Stimulated activated CD4-positive, alpha-beta T cell treated with anti-CD3 and anti-CD28 coated beads, Interleukin-1b, Interleukin-23, amount 100 ng/mL, for 24 hours (primary cell): ENCODE measurements at places on chromosomes 5 and 9.

DNA sequence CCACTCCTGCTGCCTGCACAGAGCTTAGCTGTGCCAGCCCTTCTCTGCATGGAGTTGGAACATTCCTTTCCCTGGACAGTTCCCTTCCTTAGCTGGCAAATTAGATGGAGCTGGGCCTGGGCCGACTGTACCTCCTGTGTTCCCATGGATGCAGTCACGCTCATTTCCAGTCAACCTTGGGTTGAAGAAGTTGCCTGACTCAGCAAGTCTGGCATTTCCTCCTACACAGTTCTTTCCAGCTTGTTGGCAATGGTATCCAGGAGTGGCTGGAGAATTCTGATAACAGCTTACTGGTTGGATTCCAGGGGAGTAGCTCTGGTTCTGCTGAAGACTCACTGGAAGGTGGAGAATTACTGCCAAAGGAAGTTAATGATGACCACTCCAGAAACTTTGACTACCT lies 9.2 kb upstream of the TAF1L start:
- DNase-seq = no peak

DNA sequence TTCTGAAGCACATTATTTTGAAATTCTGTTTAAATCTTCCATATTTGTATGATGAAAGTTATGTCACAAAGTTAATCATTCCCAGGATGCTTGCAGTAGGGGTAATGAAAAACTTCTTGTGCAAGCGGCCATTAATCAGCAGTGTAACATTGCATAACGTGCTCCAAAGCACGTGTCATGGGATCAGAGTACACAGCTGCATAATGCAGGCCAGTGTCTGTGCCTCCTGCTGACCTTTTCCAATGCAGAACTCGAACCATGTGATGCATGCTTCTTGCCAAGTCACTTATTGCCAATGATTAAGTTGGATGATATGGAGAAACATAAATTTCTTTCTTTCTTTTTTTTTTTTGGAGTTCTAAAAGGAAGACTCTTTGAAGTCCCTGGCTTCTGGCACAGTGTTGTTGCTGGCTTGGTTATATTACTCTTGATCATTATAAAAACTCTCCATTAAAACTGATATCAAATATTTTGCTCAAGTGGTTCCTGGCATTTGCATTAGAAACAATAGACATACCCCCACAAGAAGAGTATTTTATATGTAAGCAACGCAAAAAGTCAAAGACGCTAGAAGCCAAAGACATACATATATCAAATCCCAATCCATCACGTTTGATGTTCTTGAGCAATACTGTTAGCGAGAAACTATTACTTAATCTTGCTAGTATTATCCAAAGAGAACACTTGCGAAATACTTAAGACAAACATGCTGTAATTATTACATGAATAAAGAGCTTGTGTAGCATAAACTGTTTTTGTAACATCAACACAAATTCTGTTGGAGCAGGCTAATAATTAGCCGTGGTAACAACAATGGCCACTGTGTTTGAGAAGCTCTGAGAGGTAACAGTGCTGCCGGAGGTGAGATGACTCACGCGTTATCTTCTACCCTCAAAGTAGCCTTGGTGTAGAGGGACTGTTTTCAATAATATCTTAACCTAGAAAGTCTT lies 164.2 kb downstream of the AUH start:
- DNase-seq = no peak

DNA sequence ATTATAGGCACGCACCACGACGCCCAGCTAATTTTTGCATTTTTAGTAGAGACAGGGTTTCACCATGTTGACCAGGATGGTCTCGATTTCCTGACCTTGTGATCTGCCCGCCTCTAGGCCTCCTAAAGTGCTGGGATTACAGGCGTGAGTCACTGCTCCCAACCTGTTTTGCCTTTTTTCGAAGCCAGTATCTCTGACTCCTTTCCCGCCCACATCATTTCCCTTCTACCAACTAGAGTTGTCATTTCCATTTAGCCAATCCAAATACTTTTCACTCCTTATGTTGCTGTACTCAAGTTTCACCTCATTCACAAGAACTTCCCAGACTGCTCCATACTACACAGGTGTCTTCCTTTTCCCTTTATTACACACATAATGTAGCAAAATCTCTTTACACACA lies 502.6 kb upstream of the CDH6 start:
- DNase-seq = no peak

DNA sequence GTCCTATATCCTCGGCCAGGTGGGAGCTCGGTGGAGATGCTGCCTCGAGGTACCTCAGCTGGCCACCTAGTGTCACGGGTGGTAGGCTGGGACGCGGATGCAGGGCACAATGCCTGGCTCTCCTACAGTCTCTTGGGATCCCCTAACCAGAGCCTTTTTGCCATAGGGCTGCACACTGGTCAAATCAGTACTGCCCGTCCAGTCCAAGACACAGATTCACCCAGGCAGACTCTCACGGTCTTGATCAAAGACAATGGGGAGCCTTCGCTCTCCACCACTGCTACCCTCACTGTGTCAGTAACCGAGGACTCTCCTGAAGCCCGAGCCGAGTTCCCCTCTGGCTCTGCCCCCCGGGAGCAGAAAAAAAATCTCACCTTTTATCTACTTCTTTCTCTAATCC lies 2.0 kb downstream of the PCDHGC3 start:
- DNase-seq = no peak

- DNase-seq = no peak
Observed at GRCh38 chr5:16178745-16179372, 732 bp downstream of the MARCHF11 start.
